ENCODE measurements at places on chromosomes 7 and 10.

GRCh38 chr10:30834153-30834552 lies 197.5 kb downstream of the ZNF438 start:
- no peak for DNase-seq

- DNase-seq, result no peak
These were observed 83.5 kb downstream of the SEMA3D start for GRCh38 chr7:85103357-85103756.

DNA sequence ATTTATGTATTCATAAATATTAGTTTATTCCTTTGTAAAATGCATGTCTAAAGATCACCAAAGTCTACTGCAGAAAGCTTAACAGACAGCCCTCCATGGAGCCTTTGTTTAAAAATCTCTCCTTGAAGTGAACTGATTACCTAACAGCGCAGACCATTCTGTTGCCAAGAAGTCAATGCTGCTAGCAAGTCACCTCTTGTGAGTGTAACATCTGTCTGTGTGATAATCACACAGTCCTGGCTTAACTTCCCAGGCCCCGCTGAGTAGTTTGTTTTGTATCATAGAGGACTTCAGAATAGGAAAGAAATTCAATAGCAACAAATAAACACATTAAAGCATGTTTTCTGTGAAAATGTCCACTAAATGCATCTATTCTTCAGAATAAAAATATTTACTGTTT lies 435.3 kb upstream of the IGFBP3 start:
- no peak for DNase-seq

GRCh38 chr7:158240801-158241200 lies 346.8 kb downstream of the PTPRN2 start:
- DNase-seq, result no peak

- no peak for DNase-seq
These were observed 385.0 kb downstream of the NXPH1 start for GRCh38 chr7:8818406-8818805.

GRCh38 chr7:151686016-151686766 lies 166.5 kb upstream of the RHEB start:
- no peak for DNase-seq

- DNase-seq, result no peak
These were observed 199.0 kb upstream of the ZMIZ1 start for GRCh38 chr10:78869508-78870454.

DNA sequence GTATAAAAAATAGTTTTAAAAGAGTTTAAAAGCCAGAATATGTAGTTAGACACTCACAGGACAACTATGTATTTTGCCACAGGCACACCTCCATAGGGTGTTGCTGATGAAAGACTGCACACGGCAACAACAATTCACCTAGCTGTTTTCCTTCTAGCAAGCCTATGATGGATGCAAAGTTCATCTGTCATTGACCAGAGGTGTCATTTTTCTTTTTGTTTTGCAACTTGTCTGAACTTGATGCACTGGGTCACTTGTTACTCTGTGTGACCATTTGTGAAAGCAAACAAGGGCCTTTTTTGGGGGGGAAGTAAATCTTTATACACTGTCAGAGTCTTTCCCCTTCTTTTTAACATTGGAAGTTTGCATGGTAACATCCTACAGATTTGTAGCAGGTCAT lies 258.0 kb upstream of the SEMA3A start:
- DNase-seq, result no peak

All from NCI-H1105 (cell line).